NCI-H2107 (cell line): ENCODE measurements at places on chromosomes 11 and 22.

GRCh38 chr11:19800162-19800561, 87.5 kb downstream of the NAV2 start:
- DNase-seq = no peak

- DNase-seq = no peak
These were observed 18.3 kb downstream of the DNAL4 start for GRCh38 chr22:38775656-38776055.

GRCh38 chr22:36317658-36318271, 64.8 kb downstream of the APOL1 start:
- DNase-seq = no peak

DNA sequence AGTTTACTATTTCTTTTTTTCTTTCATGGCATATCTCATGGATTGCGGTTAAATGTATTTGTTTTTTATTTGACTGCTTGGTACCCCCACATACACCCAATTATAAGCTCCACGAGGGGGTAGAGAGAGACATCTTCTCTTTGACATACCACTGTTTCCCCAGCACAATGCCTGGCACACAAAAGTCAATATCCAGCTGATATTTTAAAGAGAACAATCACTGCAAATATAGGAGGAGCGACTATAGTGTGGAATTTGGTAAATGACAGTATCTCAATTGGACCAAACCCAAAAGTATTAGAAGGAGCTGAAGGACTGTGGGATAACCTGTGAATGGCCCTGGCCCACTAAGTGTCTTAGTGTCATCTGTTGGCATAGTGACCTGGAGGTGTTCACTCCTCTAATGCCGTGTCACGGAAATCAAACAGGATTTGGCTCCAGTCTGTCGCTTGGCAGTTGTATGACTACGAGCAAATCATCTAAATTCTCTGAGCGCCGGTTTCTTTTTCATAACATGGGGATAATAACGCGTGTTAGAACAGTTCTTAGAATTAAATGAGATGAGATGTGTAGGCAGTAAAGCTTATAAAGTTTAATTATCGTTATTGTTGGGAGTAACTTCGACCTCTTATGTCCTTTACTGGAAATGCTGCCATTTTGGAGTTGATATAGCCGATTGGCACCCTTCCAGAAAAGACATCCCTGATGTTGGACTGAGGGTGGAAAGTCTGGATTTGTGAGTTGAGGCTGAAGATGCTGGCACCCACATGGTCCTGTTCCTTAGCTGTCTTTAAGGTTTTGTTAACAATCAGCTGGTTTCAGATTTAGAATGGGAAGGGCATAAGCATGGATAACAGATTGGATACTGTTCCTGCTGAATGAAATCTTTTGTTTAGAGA, 144.5 kb downstream of the DBX1 start:
- no peak for DNase-seq

DNA sequence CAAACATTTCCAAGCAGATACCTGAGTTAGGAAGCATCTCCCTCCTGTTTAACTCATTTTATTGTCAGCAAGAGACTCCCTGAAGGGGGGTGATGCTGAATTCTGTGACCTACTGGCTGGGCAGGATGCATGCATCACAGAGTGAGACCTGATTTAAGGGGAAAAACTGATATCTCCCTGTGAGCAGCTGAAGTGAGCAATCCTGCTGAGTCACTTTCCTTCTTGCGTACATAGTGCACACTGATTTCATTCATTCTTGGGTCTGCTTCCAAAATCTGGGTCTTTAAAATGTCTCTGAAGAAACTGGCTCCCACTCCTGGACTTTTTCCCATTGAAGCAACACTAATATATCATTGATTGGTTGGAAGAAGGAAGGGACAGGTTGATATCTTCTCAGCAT, 23.3 kb downstream of the P4HA3 start:
- DNase-seq = no peak

DNA sequence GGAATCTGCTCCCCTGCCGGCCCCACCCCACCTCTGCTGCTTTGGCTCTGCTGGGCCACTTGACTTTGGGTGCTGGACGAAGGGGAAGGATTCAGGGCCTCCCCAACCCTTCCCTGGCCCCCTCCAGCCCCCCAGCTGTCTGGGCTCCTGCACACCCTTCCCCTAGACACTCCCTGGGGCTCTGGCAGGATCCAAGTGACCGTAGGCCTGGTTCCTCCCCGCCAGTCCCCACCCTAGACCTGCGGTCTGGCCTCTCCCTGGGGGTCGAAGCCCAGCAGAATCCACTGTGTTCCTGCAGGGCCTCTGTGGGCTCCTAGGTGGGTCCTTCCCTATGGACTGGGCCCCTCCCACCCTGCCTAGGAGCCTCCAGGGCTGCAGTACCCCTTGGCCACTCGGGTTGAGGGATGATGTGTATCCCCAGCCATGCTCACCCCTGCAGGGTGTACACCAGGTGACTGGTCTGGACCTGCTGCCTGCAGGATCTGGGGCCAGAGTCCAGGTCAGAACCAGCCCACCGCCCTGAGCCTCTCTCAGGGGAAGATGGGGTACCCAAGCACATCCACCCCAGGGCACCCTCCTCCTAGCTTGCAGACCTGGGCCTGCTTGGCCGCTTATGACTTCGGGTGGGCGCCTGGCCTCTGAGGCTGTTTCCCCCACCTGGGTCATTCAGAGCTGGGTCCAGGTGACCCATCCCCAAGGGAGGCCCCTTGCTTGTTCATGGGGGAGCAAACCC, 5.6 kb downstream of the PIM3 start:
- no peak for DNase-seq

- no peak for DNase-seq
These were observed 76.7 kb upstream of the WNT7B start for GRCh38 chr22:46053563-46054090.

GRCh38 chr22:49196046-49196511, 631.6 kb downstream of the BRD1 start:
- DNase-seq = no peak

- DNase-seq = no peak
These were observed 47.2 kb upstream of the CD5 start for GRCh38 chr11:61054927-61055562.

DNA sequence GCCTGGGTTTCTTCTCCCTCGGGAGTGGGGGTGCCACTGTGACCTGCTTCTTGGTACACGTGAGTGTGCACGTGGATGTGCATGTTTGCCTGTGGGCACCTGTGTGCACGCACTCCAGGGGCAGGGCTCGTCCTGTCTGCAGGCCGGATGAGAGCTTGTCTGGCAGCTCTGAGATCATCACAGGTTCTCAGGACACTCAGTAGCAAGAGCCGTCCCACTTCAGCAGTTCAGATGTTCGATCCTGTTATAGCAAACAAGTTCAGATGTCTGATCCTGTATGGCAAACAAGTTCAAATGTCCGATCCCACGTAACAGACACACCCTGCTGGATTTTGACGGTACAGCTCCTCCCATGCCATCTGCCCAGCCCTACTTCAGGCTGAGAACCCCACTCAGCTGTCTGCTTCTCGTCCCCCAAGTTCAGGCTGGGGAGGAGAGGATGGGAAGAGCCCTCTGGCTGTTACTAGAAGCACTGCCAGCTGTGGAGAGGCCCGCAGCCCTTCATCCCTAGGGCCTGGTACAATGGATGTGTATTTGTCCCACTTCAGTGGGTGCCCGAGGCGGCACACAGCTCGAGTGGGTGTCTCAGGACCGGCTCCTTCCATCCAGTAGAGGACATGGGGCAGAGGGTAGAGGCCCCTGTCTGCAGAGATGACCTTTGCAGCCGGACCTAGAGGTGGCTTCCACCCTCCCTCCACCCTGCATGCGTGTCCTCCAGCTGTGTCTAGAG, 1126.9 kb downstream of the BRD1 start:
- no peak for DNase-seq

DNA sequence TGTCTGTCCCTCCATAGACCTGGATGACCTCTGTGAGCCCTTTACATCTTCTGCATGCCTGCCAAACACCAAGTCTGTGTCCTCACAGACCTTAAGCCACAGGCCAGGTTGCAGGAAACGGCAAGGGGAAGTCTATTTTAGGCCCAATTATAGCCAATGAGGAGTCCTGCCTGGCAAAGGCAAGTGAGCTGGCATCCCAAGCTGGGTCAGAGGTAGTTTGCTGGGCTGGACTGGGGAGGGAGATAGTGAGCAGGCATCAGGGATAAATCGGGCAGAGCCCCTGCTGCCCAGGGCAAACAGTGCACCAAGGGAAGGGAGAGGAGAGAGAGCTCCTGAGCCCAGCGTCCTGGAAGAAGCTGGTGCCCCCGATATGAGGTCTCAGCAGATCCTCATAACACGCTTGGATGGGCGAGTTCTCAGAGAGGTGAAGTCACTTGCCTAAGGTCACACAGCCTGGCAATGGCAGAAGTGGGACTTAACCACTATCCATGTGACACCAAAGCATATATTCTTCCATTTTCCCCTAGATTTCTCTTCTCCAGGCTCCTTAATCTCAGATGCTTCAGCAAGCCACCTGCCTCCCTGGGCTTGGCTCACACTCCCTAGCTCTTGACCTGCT, 3.7 kb upstream of the RELT start:
- DNase-seq = no peak

- DNase-seq = peak; percentile 96
These were observed at the start of gene FADS1 for GRCh38 chr11:61816736-61817455. TSS of gene FADS1 (minus strand) at chr11:61817003. CDS start at chr11:61816929, 74 bp downstream.

DNA sequence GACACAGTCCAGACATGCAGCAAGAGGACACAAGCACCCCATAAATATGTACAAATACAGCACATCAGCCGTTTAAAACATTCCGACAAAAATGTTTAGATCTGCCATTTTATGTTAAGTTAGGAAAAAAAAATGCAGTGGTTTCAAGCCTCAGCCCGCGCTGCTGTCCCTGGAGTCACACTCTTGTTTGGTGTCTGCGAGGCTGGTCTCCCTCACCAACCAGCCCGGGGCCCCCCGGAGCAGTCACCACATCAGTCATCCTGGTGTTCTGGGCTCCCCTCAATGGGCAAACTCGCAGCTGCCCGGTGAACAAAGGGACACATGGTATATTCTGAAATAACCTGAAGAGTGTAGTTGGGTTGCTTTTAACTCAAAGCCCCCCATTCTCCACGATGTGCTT, 1022.2 kb downstream of the BRD1 start:
- no peak for DNase-seq

- no peak for DNase-seq
These were observed 22.9 kb downstream of the STX3 start for GRCh38 chr11:59778122-59778521.

GRCh38 chr11:123460012-123460700, 30.1 kb downstream of the GRAMD1B start:
- no peak for DNase-seq

DNA sequence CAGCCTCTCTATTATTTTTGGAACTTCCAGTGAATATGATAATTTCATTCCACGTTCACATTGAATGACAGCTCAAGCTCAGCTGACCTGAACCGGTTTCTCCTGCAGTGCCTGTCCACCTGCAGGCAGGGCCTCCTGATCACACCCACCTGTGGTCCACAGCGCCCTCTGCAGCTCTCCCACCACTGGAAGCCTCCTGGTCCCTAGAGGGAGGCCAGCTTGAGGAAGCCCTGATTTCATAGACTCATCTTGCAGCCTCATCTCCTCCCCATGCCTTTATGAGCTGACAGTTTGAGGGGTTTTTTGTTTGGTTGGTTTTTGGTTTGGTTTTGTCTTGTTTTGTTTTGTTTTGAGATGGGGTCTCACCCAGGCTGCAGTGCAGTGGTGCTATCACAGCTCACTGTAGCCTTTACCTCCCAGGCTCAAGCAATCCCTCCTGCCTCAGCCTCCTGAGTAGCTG, 29.9 kb upstream of the MALAT1 start:
- peak; percentile 47 for DNase-seq

DNA sequence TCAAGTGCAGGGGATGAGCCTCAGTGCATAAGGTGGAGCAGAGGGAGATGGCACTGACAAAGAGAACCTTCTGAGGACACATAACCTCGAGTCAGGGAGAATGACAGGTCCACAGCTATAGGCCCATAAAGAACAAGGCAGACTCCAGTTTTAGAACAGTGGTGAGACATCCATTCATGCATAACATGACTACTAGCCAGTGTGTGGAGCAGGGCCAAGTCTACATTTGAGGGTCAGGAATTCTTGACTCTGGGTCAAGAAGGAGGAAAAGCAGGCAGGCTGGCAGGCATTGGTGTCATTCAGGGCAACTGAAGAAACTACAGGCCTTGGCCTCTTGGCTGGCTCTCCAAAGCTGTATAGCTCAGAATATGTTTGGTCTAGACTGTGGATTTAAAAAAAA, 54.9 kb downstream of the MTNR1B start:
- no peak for DNase-seq

GRCh38 chr11:12724301-12725054, 50.3 kb downstream of the TEAD1 start:
- DNase-seq = peak; percentile 80

DNA sequence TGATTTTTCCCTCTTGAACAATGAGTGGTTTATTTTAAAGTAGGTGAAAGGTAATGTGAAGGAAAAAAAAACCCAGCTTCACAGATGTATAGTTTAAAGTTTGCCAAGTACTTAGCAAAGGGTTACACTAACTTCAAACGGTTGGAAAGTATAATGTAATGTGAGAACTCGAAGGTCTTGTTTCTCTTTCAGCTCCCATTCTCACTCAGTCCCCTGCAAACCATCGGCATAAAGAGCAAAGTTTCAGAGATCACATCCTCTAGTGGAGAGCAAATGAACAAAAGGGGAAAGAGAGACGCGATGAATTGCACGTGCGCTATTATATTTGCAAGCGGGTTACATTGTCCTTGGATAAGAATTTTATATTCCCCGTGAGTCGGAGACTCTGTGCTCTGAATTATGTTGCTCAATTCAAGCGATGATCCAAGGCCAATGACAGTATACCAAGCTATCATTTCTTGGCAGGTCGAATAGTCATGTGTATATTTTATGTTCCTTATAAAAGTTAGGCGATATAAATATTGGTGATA, 37.6 kb upstream of the BIRC3 start:
- DNase-seq = peak; percentile 16

DNA sequence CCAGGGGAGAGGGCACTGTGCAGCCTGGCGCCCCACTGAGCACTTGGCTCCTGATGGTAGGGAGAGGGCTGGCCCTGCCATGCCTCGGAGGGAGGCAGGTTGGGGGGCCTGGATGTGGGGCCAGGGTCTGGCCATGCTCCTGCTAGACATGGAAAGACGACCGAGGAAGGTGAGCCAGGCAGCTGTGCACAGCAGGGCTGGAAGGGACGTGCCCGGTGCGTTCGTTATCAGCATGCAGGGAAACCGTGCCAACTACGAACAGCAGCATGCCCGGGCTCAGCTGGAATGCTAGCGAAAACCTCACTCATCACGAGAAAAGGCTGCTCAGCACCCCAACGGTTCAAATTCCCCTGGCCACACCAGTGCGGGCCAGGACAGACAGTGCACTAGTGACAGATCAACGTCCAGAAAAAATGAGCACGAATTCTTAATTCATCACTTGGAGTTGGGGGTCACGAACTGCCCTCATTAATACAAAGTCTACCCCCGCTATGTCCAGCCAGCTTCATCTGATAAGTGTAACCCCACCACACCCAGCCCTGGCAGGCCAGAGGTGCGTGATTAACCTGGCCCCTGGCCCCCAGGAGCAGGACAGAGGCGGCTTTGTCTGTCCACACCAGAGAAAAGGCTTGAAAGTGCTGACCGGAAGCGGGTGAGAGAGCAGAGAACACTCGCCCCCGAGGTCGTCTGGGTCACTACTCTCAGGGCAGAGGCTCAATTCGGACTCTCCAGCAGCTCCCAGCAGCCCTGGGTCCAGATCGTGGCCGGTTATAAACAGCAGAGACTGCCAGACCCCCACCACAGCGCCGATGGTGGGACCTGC, 84.2 kb downstream of the CELSR1 start:
- DNase-seq = no peak
